ENCODE measurements at places on chromosomes 12 and 14.

DNA sequence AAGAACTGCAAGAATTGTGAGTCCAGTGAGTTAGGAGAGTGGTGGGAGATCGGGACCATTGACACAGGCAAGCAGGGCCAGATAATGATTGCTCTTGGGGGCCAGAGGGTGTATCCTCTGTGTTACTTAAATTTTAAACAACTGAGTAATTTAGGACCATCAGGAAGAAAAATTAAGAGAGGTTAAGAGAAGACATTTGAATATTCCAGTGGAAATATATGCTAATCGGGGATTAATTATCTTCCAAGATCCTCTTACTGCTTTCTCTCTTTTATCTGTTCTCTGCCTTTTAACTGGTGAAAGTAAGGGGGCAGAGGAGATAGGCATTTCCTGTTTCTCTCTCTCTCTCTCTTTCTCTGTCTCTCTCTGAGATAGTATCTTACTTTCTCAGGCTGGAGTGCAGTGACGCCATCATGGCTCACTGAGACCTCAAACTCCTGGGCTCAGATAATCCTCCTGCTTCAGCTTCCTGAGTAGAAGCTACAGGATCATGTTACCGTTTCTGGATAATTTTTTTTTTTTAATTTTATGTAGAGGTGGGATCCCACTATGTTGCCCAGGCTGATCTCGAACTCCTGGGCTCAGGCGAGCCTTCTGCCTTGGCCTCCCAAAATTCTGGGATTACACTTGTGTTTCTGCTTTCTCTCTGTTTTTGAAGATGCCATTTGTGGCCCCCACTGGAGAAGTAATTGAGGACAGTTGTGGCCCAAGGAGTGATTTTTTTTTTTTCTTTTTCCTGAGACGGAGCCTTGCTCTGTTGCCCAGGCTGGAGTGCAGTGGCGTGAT, 85.1 kb downstream of the DIP2B start:
- peak; percentile 90 for DNase-seq

GRCh38 chr14:99356031-99356608, 84.1 kb upstream of the BCL11B start:
- no peak for DNase-seq

DNA sequence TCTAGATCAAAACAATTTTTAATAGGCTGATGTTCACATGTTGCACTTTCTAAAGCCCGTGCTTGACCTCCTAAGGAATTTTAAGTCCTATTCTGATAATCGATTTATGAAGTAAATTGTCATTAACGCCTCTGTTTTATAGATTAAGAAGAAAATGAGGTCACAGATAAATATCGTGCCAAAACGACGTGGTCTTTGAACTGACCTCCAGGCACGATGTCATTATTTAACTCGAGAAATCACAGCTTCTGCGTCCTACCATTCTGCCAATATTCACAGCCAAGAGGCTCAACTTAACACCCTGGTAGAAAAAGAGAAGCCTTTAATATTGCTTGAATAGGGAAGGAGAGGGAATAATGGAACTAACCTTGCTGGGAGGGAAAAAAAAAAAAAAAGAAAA, 888 bp upstream of the EEA1 start:
- no peak for DNase-seq

- no peak for DNase-seq
Measured at GRCh38 chr12:65259501-65259900, 19.0 kb upstream of the MSRB3 start.

DNA sequence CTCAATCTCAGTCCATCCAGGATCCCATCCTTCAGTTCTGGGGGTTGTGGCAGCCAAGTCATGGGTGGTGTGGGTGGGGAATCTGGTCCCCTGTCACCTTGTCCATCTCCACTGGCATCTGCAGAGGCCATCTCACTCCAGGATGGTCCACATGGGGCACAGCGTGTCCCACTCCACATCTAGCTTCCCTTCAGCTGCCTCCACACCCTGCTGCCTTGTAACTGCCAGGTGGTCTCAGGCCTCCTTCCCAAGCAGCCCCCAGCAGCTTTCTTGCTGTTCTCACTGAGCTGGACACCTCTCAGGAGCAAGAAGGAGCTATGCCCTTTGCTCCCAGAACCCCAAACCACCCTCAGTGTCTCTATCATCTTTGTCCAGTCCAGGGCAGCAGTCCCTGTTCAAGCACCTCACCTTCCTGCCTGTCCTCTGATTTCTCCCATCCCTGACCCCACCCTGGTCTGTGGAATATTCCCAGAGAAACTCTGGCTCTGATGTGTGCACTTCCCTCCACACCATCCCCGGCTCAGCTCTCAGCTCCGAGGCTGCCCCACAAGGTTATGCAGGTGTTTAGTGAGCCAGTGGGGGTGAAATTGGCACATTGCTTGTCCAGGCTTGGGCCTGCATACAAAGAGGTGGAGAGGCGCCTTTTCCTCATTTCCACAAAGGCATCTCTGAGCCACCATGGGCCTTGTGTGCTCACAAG, 13.7 kb upstream of the DYNC1H1 start:
- no peak for DNase-seq

DNA sequence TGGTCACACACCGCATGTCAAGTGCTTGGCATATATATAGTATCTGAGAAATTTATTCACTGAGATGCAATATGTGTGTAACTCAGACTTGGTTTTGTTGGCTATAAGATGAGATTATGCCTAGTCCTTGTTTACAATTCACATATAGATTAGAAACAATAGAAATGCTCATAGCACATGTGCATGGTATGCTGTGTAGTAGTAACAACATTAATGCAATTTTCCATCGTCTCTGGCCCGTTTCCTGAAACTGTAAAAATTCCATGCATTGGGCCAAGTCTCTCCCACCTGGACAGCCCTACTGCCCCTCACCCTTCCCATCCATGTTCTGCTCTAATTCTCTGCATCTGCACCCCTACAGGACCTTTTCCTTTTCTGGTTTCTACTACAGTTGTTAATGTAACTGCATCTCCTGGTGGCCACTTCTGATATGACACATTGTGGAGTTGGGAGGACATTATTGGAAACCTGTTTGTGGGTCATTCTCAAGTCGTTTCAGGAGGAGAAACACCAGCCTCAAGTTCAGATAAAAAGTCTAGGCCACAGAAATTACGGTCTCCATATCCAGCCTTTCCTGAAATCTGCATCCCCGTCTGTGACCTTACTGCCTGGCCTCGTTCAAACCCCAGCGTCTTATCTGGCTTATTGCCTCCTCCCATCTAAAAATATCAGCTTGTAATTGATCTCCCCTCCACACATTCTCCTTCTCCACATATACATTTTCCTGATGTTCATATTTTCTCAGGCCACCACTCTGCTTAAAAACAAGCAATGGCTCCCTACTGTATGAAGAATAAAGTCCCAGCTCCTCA, 37.5 kb downstream of the EMP1 start:
- peak; percentile 64 for DNase-seq

DNA sequence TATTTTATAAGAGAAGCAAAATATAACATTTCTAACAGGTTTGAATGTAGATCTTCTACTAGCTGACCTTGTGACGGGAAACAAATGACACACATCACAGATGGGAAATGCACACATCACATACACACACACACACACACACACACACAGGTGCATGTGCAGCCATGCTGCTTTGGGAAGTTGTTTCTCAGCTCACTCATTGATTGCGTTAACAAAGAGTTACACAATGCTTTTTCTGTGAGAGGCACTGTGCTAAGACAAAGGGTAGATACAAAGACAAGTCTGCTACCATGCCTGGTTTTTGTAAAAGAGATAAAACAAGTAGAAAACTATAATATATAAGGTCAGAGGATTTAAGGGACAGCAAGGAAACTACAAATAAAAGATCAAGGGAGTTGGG, 1.3 kb upstream of the NR1H4 start:
- DNase-seq = no peak

- peak; percentile 11 for DNase-seq
Measured at GRCh38 chr12:22787557-22787956, 162.6 kb downstream of the ETNK1 start.

- DNase-seq = no peak
Measured at GRCh38 chr12:47616440-47616839, 89.4 kb downstream of the RPAP3 start.

DNA sequence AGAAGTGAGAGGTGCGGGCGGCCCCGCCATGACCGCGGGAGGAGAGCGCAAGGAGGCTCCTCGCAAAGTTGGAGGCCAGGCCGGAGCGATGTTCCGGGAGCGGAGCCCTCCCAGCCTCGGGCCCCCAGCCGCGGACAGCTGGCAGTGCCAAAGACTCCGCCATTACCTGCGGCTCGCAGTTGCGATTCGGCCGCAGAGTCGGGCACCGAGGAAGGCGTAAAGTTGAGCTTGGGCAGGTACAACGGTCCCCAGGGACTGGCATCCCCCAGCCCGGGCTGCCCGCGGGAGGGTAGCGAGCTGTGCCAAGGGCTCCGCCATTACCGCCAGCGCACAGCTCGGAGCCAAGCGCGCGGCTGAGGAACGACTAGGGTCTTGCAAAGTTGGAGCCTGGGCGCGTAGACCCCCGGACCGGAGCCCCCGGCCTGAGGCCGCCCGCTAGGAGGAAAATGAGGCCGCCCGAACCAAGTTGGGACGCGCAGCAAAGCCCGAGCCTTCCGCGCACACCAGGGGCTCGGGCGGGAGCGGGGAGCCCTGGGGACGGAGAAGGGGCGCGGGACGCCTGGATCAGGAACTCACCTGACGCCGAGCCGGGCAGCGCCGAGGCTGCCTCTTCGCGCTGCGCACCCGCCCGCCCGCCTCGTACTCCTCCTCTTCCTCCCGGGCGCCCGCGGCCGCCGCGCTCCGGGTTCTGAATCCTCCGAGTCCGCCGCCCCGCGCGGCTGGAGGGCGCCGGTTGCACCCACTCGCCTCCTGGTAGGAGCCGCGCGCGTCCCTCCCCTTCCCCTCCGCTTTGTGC, 677 bp downstream of the NOS1 start:
- no peak for DNase-seq

DNA sequence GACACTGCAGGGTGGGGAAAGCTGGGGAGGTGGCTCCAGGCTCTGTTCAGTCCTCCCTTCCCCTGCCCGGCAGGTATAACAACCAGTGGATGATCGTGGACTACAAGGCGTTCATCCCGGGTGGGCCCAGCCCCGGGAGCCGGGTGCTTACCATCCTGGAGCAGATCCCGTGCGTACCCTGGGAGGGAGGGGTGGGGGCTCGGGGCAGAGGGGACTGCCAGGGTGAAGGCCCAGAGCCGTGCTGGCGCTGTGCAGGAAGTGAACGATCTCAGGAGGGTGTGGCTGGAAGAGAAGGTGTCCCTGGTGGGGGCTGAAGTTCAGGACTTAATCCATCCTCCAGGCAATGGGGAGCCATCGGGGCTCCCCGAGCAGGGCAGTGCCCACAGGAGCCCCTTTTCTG, 18.9 kb downstream of the SDS start:
- no peak for DNase-seq

- no peak for DNase-seq
Measured at GRCh38 chr14:62722406-62722805, 322.9 kb downstream of the KCNH5 start.

Data from fibroblast of skin of right biceps (primary cell).